ENCODE measurements at places on chromosomes 13 and 19.

DNA sequence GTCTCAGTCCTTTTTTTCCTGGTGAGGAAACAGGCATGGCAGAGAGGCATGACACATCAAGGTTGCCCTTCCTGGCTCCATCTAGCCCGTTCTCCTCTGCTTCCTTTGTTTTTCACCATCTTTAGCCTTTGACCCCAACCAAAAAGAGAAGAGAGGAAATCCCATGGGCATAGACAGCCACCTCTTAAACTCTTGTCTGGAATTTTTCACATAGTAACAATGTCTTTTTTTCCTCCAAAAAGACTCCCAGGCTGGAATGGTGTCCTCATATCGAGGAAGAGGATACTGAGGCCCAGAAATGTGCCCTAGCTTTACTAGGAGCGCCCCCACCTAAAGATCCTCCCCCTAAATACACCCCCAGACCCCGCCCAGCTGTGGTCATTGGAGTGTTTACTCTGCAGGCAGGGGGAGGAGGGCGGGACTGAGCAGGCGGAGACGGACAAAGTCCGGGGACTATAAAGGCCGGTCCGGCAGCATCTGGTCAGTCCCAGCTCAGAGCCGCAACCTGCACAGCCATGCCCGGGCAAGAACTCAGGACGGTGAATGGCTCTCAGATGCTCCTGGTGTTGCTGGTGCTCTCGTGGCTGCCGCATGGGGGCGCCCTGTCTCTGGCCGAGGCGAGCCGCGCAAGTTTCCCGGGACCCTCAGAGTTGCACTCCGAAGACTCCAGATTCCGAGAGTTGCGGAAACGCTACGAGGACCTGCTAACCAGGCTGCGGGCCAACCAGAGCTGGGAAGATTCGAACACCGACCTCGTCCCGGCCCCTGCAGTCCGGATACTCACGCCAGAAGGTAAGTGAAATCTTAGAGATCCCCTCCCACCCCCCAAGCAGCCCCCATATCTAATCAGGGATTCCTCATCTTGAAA, at the start of gene GDF15:
Gene GDF15 (plus strand): TSS at position 484 of the 868 bp plus-strand sequence. CDS start 32 bp downstream, at position 516.
- no peak for DNase-seq

DNA sequence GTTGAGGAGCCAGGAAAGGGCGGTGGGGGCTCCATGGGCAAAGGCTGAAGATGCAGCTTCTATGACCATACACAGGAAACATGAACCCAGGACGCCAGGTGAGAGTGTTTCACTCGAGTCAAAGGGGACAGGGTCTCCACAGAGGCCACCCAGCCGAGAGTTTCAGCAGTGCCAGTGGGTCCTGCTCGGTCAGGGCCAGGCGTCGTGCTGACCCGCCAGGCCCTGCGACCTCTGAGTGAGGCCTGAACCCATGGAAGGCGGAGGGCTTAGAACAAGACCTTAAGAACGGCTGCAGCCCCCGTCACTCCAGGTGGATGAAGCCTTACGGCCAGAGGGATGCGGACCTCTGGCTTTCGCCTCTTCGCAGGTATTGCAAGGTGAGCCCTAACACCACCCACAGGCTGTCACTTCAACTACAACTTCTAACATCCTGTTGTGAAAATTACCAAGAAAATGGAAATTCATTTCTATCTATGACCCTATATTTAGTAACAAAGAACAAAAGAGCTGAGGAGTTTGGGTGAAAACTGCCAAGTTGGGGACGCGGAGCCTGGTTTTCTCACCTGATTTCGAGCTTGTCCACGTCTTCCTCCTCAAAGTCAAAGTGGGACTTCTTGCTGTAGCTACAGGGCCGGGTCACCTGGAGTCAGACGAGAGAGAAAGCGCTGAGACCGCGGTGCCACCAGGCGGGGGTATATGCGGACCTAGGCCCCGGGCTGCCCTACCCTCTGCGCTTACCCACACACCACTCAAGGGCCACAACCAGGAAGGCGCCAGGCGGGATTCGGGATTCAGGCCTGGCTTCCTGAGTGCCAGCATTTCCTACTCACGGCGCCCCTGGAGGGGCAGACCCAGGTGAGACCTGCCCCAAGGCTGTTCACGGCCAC, 50.1 kb upstream of the C13orf46 start:
- no peak for DNase-seq

DNA sequence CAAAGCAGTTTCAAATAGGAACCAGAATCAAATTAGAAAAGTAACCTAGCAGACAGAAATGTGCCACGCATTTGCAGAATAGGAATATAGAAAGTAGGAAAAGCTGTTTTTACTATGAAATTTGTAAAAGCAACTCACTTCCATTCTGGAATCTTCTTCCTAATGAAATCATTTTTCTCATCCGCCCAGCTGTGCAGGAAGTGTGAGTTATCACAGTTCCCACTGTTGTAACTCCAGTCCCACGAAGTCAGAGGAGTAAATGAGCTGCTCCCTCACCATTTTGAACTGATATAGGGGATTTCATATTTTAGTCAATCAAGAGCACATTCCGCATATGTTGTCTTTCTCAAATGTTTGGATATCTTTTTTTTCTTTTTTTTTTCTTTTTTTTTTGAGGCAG, 230.8 kb downstream of the TBC1D4 start:
- DNase-seq, result no peak

- DNase-seq, result no peak
Measured at GRCh38 chr19:51140441-51140840, 1.7 kb upstream of the SIGLEC7 start.

DNA sequence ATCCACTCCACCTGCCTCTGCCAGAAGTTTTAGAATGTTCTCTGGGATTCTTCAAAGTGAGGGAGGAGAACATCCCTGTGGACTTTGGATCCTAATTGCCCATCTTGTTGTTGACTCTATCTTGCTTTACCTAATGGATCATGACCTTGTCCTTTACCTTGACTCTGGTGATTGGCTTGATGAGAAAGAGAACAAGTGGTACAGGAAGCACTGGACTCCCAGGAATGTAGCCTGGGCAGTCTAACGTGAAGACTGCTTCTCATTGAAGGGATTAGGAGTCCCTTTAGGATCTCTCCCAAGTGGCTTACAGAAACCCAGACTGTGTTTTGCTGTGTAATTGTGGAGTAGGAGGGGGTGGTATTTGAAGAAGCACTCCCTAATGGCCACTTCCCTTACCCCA, 63.9 kb downstream of the SLC10A2 start:
- DNase-seq, result no peak

DNA sequence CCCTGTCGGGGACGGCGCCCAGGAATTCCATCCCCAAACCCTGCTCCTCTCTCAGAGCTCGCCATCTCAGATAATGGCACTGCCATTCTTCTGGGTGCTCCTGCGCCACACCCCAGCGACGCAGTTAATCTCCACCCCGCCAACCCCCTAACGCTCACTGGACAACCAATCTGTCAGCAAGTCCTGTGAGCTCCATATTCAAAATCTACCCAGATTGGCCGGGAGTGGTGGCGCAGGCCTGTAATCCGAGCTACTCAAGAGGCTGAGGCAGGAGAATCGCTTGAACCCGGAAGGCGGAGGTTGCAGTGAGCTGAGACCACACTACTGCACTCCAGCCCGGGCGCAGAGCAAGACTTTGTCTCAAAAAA, 18.6 kb downstream of the FCGBP start:
- DNase-seq, result no peak

GRCh38 chr13:20609145-20609544, 42.2 kb downstream of the IFT88 start:
- no peak for DNase-seq

DNA sequence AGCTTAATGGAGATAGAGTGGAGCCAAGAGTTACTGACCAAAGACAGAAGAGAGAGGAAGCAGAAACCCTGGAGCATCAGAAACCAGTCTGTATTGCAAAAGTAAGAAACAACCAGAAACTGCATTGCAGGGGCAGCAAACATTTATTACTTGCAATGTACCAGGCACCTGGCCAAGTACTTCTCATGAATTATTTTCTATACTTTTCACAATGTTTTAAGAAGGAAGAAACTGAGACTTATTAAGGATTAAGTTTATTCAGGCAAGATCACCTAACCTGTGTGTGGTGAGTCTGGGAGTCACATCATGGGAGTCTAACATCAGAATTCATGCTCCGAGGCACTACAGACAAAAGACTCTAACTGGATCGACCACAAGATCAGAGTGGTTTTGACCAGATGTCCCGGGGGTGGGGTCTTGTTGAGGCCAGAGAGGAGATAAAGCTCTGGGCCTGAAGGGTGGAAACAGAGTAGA, 47.4 kb downstream of the TNFRSF19 start:
- DNase-seq, result no peak

DNA sequence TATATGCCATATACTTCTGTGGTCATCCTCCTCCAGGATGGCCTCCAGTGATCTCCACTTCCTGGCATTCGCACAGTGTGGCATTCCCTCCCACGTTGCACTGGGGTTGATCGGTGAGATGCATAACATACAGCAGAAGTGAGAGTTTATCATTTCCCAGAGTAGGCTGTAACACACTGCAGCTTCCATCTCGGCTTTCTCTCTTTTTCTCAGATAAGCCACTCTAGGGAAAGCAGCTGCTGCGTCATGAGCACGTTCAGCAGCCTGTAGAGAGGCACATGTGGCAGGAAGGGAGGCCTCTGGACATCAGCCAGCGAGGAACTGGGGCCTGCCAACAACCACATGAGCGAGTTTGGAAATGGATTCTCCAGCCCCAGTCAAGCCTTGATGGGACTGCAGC, 807.1 kb downstream of the DIAPH3 start:
- DNase-seq, result no peak
